Activated naive CD4-positive, alpha-beta T cell treated with Interleukin-2 at 50 U/mL for 16 hours (primary cell): ENCODE measurements at places on chromosomes 4 and X.

DNA sequence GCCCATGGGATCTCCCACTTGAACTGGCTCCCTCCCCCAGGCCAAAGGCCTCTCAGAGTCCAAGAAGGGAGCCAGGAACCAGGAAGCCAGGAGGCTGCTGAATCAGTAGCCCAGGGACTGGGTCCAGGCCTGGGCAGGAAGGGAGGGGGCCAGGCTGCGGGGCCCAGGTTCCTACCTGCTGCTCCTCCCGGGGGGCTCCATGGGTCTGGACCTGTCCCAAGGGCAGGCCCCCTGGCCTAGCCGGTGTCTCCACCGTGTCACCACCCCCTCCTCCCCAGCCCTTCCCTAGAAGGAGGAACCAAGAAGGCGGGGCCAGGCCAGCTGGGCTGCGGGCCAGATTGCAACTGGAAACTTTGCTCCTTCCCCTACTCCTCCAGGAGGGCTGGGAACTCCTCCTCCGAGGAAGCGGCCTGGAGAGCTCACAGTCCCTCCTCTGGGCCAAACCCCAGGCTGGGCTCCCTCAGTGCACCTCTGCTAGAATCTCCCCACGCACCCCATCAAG, at the start of gene IQSEC2:
IQSEC2 (minus strand) TSS at position 264 of the 502 bp plus-strand sequence.
- no peak for DNase-seq

- DNase-seq: no peak
Observed at GRCh38 chr4:154457471-154457870, 34.1 kb downstream of the DCHS2 start.

DNA sequence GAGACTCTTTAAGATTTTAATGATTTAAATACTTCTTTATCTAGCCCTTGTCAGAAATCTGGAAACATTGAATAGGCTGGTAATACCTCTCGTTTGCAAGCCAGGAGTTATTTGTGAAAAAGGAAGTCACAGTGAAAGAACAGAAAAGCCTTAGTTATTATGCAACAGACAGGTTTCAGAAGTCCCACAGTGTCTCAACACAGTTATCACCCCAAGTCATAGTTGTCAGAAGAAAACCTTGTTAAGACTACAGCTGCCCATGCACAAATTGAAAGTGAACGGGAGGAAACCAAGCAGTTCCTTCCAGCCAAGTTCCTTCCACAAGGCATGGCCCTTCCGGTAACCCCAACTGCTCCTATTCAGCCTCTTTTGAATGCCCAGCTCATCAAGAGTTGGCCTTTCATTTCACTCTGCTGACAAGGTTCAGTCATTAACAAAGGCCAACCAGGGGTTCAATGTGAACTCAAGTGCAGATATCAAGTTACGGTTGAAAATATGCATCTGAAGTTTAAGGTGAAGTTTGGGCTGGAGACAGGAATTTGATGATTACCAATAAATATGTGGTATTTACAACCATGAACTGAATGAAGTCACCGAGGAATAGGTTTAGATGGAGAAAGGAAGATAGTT, 15.6 kb downstream of the ALPK1 start:
- DNase-seq: no peak

- no peak for DNase-seq
Observed at GRCh38 chr4:115159141-115159540, 45.7 kb upstream of the NDST4 start.

GRCh38 chr4:133465022-133465421, 315.9 kb downstream of the PCDH10 start:
- no peak for DNase-seq

DNA sequence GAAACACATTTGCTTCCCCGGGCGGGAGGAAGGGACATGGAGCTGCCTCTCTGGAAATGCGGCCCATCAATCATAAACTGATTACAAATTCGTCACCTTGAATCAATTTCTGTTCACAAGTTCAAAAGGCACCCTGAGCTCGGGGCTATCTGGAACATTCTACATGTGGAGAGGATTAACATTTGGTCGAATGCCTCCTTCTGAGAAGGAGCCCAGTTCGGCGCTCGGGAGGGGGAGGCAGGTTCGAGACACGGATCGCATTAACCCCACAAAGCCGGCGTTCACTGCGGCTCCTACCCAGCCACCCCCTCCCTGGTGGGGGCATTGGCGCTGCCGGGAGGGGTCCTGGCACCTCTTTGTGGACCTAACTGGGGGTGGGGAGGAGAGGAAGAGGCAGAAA, 108.0 kb downstream of the CPZ start:
- DNase-seq: no peak

DNA sequence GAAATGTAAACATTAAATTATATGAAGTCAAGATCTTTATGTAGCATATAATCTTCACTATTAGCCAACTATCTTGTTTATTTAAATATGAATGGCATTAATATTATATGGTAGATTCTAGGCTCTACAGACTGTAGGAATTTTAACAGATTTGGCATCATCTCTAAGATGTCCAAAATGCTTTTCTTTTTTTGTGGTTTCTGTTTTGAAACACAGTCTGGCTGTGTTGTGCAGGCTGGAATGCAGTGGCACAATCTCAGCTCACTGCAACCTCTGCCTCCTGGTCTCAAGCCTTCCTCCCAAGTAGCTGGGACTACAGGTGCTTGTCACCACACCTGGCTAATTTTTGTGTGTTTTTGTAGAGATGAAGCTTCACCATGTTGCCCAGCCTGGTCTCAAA, 76.2 kb downstream of the ELOVL6 start:
- no peak for DNase-seq
